Ascending aorta (tissue), 2 donors: ENCODE measurements at places on chromosomes 7 and 10.

DNA sequence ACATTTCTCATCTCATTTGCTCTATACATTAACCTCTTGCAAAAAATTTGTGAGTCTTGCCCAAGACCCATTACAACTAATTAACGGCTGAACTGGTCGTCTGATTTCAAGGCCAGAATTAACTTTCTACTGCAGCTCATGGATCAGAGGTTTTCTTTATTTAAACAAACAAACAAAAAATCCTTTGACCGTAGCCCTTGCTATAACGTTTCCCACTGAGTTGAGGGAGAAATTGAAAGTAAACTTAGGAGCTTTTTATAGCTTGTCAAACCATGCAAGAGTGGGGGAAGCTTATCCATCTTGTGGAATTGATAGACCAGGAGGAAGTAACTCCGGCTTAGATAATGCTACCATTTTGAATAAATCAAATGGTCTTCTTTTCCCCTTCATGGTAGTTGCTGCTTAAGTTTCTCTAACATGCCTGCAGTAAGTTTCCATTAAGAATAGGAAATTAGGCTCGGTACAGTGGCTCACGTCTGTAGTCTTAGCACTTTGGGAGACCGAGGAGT is 3.3 kb downstream of the SRGN start:
- no peak for DNase-seq

GRCh38 chr10:123553810-123554430 is 112.2 kb upstream of the GPR26 start:
- DNase-seq, result no peak

GRCh38 chr10:35124540-35124939 is 2.1 kb upstream of the CREM start:
- DNase-seq, result no peak

- DNase-seq, result peak; percentile 62
These were observed 98.7 kb upstream of the PPIF start for GRCh38 chr10:79248341-79249185.

GRCh38 chr10:97078938-97079445 is 106.8 kb downstream of the SLIT1 start:
- DNase-seq, result no peak

DNA sequence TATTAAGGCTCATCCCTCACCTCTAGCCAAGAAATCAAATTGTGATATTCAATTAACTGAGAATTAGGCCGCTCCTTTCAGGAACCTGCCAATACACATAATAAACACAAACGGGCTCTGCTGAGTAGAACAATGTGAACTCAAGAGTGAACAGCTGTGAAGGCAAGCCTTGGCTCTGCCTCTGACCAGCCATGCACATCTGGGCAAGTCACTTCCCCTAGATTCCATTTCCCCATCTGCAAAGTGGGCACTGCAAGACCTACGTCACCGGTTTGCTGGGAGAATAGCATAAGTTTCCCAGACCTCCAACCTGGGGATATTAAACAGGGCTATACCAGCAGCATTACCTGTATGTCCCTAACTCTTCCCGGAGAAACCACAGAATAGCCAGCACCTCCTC is 355.2 kb downstream of the TNS3 start:
- DNase-seq, result no peak
